Urothelium cell line (cell line): ENCODE measurements at places on chromosomes 3 and 15.
A peak's percentile ranks its signal among the peaks of the same experiment; 100 is the strongest.

DNA sequence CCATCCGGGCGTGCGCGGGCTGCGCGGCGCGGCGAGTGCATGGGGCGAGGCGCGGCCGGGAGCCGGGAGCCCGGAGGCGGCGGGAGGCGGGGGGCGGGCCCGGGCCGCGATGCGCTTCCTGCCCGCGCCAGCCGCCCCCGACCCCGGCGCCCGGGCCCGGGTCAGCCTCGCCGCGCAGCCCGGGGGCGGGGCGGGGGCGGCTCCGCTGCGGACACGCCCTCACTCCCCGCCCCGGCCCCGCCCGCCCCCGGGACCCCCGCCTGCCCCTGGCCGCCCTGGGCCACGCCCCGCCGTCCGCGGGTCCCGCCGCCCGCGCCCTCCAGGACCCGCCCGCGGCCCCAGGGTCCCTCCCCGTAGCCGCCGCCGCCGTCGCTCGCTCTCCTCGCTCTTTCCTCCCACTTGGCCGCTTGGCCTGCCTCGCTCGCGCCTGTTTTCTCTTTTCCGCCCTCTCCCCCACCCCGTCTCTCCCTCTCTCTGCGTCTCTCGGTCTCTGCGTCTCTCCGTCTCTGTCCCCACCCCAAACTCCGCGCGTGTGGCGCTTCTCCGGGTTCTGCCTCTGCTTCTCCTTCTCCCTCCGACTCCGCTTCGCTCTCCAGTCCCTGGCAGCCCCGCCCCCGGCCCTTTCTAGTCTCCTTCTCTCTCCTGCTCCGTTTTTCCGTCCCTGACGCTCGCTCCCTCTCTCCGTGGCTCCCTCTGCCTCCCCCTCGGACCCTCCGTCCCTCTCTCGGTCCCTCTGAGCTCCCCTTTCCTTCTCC, at the start of gene PLXND1:
Gene PLXND1, minus strand, starts transcription at position 41 of the 755 bp plus-strand sequence. Its CDS starts 37 bp downstream, at position 4.
- DNase-seq: peak; percentile 94

- DNase-seq: no peak
Observed at GRCh38 chr3:27614592-27614991, 107.5 kb downstream of the EOMES start.

DNA sequence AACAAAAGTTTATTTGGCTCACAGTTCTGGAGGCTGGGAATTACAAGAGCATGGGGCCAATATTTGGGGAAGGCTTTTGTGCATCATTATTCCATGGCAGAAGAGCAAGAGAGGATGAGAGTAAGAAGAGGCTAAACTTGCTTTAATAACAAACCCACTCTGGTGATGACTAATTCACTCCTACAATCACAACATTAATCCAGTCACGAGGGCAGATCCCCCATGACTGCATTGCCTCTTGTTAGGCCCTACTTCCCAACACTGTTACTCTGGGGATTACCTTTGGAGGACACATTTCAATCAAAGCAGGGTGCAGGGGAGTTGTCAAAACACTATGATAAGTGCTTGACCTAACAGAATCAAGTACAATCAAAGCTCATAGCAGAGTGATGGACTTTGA, 181.7 kb downstream of the BBX start:
- DNase-seq: no peak

GRCh38 chr15:72141171-72142084, 23.2 kb downstream of the SENP8 start:
- DNase-seq: no peak

DNA sequence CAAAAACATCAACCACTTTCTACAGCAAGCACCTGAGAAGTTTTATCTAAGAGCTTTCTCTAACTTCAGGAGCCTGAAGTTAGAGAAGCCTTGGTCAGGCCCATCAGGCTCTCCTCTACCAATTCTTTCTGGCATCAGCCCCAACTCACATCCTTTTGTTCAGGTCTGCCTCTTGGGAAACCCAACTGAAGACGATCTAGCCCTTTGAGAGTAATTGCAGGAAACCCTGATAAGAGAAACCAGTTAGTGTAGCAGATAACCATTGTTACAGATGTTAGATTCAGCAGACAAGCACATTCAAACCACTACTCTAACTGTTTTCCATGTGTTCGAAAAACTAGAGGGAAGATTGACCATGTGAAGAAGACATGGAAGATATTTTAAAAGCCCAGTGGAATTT, 27.0 kb upstream of the DYNC1LI1 start:
- no peak for DNase-seq

DNA sequence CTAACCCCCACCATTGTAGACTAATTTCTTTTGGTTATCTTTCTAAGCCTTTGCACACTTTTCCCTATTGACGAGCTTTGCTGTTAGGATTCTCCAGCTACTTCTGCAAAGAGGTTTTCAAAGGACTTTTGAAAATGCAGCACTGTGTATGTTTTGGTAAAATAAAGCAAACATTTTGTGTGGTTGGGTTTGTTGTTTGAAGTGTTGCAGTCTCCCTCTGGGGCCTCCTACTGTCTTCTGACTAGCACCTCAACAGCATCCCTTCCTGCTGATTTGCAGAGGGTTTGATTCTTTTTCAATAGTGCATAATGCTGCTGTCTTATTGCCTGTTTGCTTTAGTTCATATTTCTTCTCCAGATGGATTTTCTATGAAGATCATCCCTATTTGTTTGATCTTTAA, 775.1 kb upstream of the CFAP20DC start:
- no peak for DNase-seq

GRCh38 chr15:63256433-63257274, 20.8 kb upstream of the APH1B start:
- DNase-seq: peak; percentile 82

- DNase-seq: no peak
Observed at GRCh38 chr15:73022161-73022560, 30.1 kb upstream of the NEO1 start.

- no peak for DNase-seq
Observed at GRCh38 chr3:11154953-11155325, 646 bp downstream of the HRH1 start.

- DNase-seq: no peak
Observed at GRCh38 chr3:52841211-52841980, 6.6 kb upstream of the MUSTN1 start.

- peak; percentile 63 for DNase-seq
Observed at GRCh38 chr15:51750792-51751696, at the start of gene TMOD2. TMOD2 (plus strand) TSS chr15:51751597; CDS start chr15:51766442, 14,845 bp downstream.

GRCh38 chr3:143736205-143736997, 111.9 kb downstream of the SLC9A9 start:
- DNase-seq: no peak

DNA sequence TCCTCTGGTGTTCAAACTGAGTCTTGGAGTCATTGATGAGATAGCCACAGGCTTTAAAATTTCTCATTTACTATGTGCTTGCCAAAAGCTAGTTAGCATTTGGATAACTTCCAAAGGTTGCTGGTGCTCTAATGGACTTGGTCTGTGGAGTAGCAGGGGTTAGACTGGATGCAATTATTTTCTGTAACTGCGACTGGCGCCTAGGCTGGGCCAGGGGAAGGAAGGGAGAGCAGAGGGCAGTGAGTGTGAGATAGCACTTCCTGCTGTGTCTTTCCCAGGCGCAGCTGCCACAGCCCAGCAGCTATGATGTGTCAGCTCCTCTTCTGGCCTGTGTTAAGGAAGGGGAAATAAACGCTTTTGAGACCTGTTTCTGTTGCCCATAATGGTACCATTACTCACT, 98.6 kb downstream of the MYRIP start:
- no peak for DNase-seq

- DNase-seq: no peak
Observed at GRCh38 chr3:106339551-106339950, 470.7 kb upstream of the CBLB start.
